ENCODE measurements at places on chromosomes 1 and 21.

GRCh38 chr1:2496746-2497145 is 20.7 kb downstream of the PLCH2 start:
- DNase-seq = no peak

DNA sequence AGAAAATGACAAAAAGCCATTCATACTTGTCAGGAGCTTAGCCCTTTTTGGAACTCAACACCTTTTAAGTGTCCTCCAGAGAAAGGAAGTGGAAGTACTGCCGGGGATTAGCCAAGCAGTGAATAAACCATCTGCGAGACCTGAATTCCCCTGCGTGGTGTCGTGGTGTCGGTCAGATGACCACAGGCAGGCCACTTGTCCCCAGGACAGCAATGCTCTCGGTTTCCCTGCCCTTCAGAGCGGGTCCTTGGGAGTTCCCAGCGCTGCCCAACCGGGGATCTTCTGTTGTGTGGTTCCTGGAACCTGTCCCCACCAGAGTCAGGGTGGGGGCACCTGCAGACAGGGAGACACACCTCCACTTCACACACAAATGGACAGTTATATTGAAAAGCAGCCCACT is 9.2 kb downstream of the GPR157 start:
- no peak for DNase-seq

- no peak for DNase-seq
These were observed 10.0 kb downstream of the PUM1 start for GRCh38 chr1:31055501-31055900.

DNA sequence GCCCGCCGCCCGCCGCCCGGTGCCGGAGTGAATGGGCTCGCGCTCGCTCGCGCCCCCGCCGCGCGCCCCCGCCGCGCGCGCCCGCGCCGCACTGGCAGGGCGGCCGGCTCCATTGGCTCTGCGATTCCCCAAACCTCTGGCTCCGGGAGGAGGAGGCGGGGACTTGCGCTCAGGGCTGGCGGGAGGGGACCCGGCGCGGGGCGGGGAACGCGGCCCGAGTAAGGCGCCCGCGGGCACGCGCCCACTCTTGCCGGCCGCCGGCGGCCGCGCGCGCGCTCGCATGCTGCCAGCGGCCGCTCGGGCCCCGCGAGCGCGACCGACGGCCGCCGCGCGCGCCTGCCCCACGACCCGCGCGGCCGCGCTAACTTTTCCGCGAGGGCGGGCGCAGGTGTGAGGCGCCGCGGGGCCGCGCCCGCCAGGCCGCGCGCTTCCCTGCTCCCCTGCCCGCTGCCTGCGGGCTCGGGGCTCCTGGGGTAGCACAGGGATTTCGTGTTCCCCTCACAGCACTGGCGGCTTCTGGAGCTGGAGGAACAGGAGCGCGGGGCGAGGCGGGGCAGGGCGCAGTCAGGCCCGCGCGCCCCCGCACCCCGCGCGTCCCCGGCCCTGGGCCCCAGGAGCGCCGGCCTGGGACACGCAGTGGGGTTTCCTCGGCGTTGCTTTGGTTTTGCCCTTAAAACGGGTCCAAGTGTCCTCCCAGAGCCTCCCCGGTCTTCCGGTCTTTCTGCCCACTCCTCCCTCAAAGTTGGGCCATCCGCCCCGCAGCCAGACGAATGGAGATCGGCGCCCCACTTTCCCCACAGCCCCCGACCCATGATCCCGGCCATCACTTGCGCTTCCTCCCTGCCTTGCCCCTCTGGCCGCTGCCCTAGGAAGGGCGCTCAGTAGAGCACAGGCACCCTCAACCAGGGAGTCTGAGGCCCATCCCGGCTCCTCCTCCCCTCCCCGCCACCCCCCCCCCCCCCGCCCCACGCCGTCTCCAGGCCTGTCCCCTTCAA is 101.5 kb downstream of the CASZ1 start:
- DNase-seq = no peak

- no peak for DNase-seq
These were observed 139.0 kb upstream of the TMEM51 start for GRCh38 chr1:15014516-15014915.

DNA sequence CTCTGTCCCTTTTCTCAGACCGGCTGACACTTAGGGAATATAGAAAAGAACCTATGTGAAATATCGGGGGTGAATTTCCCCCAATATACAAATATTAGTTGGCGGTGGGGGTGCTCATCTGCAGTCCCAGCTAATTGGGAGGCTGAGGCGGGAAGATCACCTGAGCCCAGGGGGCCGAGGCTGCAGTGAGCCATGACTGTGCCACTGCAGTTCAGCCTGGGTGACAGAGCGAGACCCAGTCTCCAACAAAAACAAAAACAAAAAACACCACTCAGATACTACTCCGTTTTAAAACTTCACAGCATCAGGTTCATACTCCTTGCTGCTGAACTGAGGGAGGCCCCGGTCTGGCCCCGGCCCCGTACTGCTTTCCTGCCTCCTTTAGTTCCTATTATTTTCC is 5.9 kb upstream of the EXOSC10 start:
- no peak for DNase-seq

DNA sequence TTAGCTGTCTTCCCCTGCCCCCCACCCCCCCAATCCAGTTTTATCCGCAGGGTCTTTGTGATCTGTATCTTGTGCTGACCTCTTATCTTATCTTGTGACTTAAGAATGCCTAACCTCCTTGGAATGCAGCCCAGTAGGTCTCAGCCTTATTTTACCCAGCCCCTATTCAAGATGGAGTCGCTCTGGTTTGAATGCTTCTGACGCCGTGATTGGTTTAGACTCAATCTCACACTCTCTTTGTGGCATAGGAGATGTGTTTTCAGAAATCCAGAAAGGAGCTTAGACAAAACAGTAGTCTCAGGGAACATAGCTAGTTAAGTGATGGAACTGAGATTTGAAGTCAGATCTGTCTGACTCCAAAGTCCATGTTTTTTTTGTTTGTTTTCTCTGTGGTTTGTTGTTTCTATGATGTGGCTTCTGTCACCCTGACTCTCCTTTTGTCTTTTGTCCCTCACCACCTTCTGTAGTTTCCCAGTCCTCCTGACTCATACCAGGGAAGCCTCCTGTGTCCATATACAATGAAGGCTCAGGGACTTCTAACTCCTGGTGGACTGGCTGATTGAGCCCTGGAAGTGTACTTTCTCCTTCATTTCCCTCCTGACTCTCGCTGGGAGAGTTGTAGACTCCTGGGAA is 18.1 kb upstream of the USP24 start:
- DNase-seq = no peak

- no peak for DNase-seq
These were observed 54.7 kb downstream of the UMODL1 start for GRCh38 chr21:42125571-42126544.

DNA sequence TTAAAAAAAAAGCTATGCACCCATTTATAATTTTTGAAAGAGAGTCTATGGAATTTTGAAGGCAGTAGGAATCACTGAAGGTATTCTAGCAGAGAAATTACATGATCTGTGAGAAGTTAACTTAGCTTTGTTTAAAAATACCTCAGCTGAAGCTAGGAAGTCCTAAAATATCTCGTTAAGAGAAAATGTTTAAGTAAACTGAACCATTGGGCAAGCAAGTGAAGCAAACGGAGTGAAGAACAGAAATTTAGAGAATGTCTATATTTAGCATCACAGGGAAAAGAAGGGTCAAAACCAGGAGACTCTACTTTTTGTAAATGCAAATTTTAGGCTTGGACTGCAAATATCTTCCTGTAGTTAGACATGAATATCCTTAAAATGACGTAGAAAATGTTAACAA is 230.8 kb downstream of the HMCN1 start:
- DNase-seq = no peak

- DNase-seq = no peak
These were observed 36.2 kb upstream of the ZBTB40 start for GRCh38 chr1:22415489-22415888.

GRCh38 chr21:27339902-27340301 is 373.0 kb upstream of the ADAMTS5 start:
- DNase-seq = no peak

- DNase-seq = no peak
These were observed 315.1 kb downstream of the PAPPA2 start for GRCh38 chr1:176778056-176778455.

GRCh38 chr1:171582589-171582988 is 39.5 kb upstream of the MYOCOS start:
- DNase-seq = no peak

DNA sequence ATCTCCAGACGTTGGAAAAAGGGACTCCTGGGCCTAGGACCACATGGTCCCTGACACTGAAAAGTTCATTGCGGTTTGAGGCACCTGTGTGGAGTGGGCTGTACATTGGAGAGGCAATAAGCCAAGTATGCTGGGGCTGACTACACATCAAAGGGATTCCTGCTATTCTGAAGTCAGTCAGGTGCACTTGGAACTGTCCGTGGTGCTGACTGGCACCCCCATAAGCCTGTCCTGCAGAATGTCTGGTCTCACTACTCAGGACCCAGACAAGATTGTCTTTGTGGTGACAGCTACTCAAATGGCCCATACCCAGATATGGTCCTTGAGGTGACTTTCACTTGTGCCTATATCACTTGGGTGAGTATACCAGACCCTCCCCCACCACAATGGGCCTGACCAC is 150.6 kb downstream of the RWDD3 start:
- DNase-seq = no peak

GRCh38 chr1:53121319-53122172 is 20.9 kb downstream of the SLC1A7 start:
- DNase-seq = no peak

- DNase-seq = peak; percentile 27
These were observed 62.8 kb upstream of the LAX1 start for GRCh38 chr1:203702130-203702577.

Measured in stimulated activated CD4-positive, alpha-beta T cell treated with anti-CD3 and anti-CD28 coated beads, Interleukin-1b, Interleukin-23, amount 100 ng/mL, for 1 hour (primary cell).